ENCODE measurements at places on chromosomes 3 and 15.

DNA sequence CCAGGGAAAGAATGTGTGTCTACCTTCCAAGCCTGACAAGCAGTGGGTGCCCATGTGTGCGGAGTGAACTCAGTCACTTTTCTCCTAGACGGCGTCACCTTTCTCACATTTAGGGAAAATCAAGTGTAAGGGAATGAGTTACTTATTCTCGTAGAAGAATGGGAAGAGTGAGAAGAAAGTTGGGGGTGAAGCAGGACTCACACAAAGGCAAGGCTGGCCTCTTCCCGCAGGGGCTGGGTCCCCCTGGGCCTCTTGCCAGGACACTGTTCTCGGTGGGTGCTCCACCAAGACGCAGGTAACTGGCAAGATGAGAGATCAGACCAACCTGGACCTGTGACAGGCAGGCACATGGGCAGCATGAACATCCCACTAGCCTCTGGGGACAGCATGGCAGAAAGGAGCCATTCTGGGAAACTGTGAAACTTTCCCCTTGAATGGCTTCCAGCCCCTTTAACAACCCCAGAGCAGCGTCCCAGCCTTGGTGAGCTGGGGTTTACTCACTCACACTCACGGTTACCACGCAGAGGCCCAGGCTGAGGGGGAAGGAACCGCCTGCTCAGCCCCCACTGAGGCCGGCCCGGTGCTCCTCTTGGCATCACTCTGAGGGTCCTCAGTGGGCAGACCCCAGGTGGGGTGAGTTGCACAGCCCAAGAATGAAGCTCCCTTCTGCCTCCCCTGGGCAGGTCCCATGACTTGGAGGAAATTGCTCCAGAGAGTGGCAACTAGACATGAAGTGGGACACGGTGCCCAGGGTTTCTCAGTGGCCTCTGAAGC lies 15.0 kb upstream of the SRP14 start:
- no peak for DNase-seq

GRCh38 chr15:49383266-49383665 lies 39.8 kb upstream of the FGF7 start:
- DNase-seq: no peak

DNA sequence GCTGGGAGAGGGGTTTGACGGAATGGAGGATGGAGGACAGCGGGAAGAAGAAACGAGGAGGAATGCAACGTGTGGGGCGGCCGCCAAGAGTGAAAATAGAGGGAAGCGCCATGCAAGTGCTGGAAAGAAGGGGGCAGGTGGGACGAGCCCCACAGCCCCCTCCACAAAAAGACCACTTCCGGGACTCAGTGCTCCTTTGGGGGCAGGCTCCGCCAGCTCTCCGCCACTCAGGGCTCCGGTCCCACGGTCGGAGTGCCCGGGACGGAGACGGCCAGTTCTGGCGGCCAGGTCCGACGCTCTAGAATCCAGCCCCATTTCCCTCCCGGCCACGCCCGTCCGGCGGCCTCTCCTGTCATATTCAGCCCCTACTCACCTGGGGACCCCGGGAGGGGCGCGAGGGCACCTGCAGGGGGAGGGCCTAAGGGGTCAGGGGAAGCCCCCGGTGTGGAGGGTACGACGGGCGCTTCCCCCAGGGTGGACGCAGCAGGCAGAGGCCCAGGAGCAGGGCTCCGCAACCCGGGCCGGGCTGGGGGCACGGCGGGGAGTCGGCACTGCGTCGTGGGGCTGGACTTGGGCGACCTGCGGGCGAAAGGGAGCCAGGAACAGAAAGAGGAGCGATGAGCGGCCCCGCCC lies 25.5 kb upstream of the CSPG4 start:
- DNase-seq: no peak

DNA sequence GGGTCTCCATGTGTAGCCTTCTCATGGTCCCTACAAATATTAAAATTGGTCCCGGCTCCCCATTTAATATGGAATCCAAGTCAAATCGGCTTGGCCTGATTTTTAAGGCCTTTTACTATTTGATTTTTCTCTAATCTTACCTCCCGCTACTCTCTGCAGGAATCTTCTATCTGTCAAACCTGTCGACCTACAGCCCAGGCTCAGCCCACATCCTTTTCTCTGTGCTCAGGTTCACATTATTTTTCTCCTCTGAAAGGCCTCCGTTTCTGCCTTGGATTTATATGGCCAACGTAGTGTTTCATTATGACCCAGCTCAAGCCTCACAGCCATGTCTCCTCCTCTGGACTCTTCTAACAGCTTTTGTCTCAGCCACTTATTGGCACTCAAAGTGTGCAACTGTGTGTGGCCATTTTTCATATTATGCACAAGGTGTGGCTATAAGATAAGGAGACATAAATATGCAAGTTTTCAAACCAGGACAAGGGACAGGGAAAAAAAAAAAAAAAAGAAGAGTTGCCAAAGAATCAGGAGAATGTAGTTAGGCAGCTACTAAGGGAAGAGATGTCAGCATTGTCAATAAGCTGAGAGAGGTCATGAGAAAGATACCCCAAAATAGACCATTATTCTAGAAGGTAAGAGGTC lies 2.1 kb upstream of the GLCE start:
- DNase-seq: no peak

- DNase-seq: peak; percentile 83
Observed at GRCh38 chr3:133443649-133444422, 44.0 kb downstream of the BFSP2 start.

GRCh38 chr3:69031635-69032034 lies 18.2 kb upstream of the EOGT start:
- DNase-seq: no peak

- DNase-seq: no peak
Observed at GRCh38 chr3:150271591-150271960, 136.5 kb upstream of the TSC22D2 start.

GRCh38 chr3:42175386-42176240 lies 84.5 kb downstream of the TRAK1 start:
- peak; percentile 33 for DNase-seq

- DNase-seq: no peak
Observed at GRCh38 chr3:15291589-15292541, 40.5 kb downstream of the SH3BP5 start.

DNA sequence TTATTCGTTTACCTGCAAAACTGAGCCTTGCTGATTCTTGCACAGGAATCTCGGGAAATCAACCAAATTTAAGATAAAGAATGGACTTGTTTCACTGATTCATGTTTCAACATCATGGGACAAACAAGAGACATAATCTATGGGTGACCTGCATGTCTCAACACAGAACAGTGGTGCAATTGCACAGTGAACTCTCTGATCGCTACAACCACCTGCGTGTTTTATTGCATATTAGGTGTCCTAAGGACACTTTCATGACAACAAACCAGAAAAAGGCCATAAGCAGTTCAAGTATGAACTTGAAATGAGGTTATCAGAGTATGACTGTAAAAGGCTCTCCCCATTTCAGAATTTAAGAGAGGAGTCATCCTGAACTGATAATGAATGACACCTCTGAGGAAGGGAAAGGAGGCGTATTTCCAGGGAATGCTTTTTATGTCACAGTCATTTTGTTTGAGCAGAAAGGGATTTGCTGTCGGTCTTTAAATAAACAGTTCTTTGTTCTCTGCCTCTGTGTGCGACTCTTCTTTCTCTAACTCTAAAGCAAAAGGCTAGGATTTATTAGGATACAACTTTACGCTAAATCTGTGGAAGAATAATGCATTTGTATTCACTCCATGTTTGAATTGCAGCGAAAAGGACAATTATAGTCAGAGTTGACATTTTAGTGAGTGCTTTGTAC lies 167.2 kb downstream of the RBMS3 start:
- no peak for DNase-seq

- no peak for DNase-seq
Observed at GRCh38 chr3:110165753-110166152, 828.4 kb upstream of the DPPA4 start.

DNA sequence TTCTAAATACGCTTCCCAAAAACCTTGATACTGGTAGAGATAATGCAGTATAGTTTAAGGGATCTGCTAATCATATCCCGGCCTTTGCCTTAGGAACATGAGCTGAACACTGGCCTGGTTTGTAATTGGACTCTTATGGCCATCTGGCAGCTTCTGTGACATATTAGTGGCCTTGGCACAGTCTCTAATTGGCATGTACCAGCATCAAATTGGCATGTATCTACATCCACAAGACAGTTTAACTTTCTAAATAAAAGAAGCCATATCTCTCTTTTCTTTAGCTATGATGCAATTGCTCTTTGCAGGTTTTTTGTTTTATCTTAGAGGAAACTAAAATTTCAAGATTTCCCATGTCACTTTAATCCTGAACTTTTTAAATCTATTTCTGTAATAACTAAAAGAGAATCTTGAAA lies 44.6 kb upstream of the FILIP1L start:
- DNase-seq: no peak

DNA sequence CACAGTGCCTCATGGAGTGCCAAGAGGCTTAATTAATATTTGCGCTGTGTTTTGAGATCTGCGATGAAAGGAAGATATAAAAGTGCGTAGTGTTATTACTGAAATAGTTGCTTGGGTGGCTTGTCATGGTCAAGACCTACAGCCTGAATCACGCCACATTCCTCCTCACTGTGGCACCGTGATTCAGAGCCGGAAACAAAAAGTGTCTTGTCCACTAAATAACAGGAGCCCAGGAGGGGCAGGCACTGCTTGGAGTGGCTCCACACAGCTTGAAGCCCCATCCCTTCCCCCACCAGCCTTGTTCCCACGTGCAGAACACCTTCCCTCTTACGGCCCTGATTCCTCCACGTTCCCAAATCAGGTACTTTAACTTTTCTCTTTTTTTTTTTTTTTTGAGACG lies 1.2 kb upstream of the LRRC15 start:
- no peak for DNase-seq

DNA sequence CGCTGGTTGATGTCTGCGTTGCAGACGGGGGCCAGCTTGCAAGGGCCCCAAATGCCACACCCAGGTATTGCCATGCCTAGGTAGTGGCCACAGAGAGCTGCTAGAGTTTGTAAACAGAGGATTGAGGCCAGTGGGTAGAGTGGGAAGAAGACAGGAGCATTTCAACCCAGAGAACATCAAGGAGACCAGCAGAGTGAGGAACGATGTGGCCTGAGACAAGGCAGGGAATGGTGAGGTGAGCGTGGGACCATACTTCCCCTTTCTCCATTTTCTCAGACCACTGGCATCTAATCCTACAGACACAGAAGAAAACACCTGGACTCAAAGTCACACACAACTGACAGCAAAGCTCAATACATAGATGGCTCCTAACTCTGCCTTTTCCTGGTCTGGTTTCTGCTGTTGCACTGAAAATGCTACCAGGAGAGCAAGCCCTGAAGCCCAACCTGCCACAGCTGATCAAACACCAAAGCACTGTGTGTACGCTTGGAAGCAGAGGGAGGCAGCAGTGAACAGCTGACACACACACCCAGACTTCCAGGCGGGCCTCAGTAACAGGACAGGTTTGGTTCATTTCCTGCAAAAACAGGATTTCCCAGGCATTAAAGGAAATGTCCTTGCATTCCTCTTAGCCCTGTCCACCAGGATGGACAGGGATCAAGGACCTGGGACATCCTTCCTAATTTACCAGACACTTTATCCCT lies 1.6 kb downstream of the FAM174B start:
- peak; percentile 43 for DNase-seq

GRCh38 chr3:73041537-73041936 lies 19.9 kb upstream of the EBLN2 start:
- DNase-seq: no peak

DNA sequence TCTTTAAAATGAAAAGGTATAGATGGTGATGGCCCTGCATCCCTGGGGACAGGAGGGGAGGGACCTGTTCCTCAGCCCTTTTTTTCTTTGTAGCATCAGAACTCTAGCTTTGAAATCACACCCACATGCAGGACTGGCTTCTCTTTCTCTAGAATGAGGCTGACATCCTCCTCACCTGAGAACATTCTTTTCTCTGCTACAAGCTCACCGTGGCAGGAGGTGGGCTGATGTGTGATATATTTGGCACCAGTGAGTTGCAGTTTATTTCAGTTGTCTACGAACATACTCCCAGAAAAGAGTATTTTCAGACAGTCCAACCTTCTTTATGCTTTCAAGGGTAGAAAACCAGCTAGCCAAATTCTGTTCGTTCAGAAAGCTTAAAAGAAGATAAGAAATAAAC lies 43.6 kb upstream of the RARB start:
- no peak for DNase-seq

- no peak for DNase-seq
Observed at GRCh38 chr15:77370580-77370979, 49.3 kb downstream of the PEAK1 start.

GRCh38 chr3:188037965-188038581 lies 115.9 kb upstream of the LPP start:
- DNase-seq: peak; percentile 73

GRCh38 chr3:150639262-150639661 lies 36.1 kb downstream of the SELENOT start:
- DNase-seq: peak; percentile 11

DNA sequence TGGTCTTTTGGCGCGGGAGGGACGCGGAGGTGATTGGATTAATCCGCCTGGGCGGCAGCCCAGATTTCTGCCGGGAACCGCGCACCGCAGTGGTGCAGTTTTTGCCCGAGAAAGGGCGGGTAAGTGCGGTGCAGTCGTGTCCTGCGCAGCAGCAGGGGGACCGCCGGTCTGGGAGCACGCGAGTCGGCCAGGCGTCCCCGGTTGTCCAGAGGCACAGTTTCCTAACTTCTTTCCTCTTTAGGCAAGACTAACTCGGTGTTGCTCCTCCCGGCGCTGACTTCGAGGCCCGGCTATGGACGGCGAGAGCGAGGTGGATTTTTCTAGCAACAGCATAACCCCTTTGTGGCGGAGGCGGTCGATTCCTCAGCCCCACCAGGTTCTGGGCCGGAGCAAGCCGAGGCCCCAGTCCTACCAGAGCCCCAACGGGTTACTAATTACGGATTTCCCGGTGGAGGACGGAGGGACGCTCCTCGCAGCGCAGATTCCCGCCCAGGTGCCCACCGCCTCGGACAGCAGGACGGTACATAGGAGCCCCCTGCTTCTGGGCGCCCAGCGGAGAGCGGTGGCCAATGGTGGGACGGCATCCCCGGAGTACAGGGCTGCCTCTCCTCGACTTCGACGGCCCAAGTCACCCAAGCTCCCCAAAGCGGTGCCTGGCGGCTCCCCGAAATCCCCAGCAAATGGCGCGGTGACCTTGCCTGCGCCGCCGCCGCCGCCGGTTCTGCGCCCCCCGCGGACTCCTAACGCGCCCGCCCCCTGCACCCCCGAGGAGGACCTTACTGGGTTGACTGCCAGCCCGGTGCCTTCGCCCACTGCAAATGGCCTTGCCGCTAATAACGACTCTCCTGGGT lies 736 bp downstream of the ARHGEF26 start:
- peak; percentile 7 for DNase-seq

DNA sequence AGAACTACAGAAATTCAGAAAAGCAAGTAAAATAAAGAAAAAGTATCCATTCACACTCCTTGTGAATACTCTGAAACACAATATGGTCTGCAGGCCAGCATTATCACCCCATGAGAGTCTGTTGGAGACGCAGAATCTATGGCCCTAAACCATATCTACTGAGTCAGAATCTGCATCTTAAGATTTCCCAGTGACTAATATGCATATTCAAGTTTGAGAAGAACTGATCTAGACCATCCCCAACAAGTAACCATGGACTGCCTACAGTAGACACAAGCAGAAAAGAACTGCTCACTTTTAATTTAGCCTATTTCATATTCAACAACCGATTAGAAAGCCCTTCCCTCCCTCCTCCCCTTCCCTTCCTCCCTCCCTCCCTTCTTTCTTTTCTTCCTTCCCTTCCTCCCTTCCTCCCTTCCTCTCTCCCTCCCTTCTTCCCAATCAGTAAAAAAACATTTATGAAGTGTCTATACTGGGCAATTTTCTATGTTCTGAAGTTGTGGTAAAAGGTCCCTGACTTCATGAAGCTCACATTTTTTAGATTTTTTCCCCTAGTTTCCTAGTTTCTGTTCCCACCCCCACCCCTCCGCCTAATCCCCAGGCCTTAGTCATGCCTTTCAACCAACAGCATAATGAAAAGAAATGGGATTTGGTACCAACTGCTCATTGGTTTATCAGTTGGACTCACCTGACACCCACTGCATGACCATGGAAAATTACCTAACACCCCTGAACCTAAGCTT lies 125.2 kb downstream of the CNTN3 start:
- DNase-seq: peak; percentile 6
